ENCODE measurements at places on chromosomes 5 and 9.

GRCh38 chr5:174925586-174925985 is 201.2 kb downstream of the MSX2 start:
- no peak for DNase-seq

- no peak for DNase-seq
Observed at GRCh38 chr5:177491429-177491945, 5.9 kb downstream of the PDLIM7 start.

DNA sequence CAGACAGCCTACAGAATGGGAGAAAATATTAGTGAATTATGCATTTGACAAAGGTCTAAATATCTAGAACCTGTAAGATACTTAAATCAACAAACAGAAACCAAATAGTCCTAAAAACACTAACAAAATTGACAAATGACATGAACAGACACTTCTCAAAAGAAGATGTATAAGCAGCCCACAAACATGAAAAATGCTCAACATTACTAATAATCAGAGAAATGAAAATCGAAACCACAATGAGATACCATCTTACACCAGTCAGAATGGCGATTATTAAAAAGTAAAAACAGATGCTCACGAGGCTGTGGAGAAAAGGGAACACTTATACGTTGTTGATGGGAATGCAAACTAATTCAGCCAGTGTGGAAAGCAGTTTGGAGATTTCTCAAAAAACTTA is 1186.8 kb downstream of the DTWD2 start:
- DNase-seq, result no peak

DNA sequence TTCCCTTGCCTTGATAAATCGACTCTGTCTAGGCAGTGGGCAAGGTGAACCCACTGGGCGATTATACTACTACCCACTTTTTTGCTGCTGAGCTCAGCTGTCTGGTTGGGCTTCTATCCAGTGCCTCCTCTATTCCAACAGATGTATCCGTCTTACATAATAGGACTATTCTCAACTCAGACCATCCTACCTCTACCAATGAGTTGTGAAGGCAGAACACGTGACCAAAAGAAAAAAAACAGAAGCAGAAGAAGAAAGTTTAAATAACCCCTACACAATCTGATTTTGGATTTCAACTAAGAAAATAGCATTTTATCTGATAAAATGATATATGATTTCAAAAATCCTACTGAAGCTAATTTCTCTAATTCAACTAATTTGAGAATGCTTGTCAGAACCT is 16.2 kb upstream of the SHOC1 start:
- no peak for DNase-seq

DNA sequence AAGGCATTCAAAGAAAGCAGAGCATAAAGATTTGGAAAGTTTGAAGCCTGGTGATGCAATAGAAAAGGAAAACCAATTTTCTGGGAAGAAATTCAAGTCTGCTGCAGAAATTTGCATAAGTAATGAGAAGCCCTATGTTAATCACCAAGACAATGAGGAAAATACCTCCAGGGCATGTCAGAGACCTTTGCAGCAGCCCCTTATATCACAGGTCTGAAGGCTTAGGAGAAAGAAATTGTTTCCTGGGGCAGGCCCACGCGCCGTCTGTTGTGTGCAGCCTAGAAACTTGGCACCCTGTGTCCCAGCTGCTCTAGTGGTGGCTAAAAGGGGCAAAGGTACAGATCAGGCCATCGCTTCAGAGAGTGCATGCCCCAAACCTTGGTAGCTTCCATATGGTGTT is 495.3 kb upstream of the CDH6 start:
- no peak for DNase-seq

DNA sequence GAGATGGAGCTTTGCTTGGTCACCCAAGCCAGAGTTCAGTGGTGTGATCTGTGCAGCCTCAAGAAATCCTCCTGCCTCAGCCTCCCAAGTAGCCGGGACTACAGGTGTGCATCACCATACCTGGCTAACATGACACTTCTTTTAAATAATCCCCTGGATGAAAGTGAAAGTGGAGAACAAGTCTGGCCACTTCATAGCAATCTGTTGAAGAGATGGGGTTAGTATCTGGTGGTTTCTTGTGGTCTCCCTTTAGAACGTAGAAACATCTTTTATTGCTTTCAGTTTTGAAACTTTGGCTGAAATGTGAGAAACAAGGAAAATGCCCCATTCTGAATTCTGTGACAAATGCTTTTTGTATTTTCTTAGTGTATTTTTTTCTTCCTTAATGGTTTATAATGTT is 452.5 kb upstream of the RIOK2 start:
- DNase-seq, result no peak

- no peak for DNase-seq
Observed at GRCh38 chr9:16622541-16622940, 247.9 kb downstream of the BNC2 start.

GRCh38 chr5:112245656-112246055 is 173.4 kb downstream of the EPB41L4A start:
- no peak for DNase-seq

DNA sequence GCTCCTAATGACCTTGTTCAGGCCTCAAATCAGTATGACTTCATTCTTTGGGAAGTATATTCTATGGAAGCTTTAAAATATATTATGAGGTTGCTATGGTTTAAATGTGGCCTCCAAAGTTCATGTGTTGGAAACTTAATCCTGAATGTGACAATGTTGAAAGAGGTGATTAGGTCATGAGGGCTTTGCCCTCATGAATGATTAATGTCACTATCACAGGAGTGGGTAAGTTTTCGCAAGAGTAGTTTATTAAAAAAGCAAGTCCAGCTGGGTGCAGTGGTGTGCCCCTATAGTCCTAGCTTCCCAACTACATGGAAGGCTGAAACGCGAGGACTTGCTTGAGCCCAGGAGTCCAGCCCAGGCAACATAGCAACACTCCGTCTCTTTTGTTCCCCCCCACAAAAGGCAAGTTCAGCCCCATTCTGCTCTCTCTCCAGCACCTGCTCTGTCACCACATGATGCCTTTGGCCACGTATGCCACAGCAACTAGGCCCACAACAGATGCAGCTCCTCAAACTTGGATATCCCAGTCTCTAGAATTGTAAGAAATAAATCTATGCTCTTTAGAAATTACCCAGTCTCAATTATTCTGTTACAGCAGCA is 105.3 kb downstream of the SIL1 start:
- DNase-seq, result no peak

DNA sequence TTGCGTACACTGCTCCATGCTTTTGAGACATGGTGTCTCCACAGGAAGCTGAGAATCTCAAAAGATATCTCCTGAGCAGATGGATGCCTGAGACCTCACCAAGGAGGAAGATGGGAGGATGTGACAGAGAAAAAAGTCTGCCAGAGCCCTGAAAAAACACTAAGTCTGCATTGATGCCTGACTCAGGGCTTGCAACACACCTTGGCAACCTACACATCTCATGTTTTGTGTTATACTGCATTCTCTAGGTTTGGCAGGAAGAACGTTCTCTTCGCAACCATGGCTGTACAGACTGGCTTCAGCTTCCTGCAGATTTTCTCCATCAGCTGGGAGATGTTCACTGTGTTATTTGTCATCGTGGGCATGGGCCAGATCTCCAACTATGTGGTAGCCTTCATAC is 19.2 kb downstream of the SLC22A4 start:
- no peak for DNase-seq

DNA sequence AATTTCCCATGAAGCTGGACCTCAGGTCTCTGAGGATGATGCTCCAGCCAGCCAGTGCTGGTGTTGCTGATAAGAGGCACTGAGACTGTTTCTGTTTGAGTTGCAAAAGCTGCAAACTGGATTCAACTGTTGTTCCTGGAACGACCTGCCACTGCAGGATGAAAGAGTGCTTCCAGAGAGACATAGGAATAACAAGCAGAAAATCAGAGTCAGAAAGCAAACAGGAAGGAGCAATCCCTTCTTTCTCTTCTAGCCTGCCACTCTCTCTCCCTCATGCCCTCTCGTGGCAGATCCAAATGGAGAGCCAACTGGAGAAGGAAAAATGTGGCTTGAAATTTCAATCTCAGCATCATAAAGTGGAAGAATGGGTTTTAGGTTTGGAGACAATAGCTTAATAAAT is 110.4 kb downstream of the STARD4 start:
- no peak for DNase-seq

DNA sequence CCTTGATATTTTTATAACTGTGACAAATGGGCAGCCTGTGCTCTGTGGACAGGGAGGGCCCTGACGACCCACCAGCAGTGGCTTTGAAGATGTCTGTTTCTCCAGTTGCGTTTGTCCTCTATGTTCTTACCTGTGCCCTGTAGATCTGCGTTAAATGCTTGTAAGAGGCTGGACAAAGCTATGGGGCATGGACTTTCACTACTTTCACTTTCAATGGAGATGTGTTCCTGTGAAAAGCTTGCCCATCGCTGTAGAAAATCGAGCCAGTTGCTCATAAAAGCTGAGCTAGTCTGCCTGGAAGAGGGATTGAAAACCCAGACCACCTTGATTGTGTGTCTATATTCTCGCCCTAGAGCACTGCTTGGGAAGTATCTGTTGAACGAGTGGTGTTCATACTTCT is 74.1 kb downstream of the PSAT1 start:
- no peak for DNase-seq

DNA sequence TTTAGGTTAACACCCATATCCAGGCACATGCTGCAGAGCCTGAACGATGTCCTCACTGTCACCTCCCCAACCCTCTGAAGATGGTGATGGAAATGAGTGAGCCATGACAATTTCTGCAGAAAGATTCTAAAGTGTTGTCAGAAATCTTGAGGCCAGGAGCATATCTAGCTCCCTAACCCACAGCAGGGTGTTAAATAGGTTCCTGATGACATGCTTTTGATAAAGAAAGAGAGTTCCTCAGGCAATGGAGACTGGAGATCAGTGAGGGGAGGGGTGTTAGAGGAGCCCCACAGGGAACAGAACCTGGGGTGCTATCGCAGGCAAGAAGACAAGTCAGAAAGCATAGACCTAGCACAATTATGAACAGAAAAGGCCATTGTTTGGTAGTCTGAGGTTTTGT is 95.7 kb downstream of the ENC1 start:
- DNase-seq, result no peak

DNA sequence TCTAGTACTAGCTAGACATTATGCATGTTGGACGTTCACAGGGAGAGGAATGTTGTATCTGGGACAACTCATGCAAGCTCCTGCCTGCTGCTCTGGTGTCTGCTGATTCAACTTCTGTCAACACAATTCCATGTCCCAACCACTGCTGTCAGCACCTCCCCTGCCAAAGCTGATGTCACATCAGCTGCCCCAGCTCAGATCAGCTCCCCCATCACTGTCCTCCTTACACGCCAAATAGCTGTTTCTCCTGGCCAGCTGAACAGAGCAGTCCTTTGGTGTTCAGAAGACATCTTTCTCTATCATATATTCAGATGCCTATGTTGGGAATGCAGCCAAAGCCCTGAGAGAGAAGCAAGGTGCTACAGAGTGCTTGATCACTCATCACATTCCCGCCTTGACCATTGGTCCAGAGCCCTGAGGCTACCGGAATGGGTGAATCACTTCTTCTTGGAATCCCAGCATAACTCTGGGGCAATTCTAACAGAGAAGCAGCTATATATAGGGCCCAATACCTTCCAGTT is 223.3 kb downstream of the SEC61B start:
- DNase-seq, result no peak

DNA sequence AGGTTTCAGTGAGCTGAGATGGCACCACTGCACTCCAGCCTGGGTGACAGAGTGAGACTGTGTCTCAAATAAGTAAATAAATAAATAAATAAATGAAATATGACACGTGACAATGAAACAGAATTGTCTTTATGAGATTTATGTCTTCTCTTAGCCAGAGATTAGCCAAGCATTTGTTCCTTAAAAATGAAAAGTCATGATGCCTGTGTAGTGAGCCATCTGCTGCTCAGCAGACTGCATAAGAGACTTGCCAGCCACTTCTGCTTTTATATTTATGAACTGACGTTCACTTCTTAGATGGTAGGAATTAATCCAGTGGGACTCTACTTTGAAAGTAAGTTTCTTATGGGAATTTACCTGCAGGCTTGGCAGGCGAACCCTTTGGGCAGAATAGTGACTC is 227.4 kb downstream of the NR3C1 start:
- no peak for DNase-seq

DNA sequence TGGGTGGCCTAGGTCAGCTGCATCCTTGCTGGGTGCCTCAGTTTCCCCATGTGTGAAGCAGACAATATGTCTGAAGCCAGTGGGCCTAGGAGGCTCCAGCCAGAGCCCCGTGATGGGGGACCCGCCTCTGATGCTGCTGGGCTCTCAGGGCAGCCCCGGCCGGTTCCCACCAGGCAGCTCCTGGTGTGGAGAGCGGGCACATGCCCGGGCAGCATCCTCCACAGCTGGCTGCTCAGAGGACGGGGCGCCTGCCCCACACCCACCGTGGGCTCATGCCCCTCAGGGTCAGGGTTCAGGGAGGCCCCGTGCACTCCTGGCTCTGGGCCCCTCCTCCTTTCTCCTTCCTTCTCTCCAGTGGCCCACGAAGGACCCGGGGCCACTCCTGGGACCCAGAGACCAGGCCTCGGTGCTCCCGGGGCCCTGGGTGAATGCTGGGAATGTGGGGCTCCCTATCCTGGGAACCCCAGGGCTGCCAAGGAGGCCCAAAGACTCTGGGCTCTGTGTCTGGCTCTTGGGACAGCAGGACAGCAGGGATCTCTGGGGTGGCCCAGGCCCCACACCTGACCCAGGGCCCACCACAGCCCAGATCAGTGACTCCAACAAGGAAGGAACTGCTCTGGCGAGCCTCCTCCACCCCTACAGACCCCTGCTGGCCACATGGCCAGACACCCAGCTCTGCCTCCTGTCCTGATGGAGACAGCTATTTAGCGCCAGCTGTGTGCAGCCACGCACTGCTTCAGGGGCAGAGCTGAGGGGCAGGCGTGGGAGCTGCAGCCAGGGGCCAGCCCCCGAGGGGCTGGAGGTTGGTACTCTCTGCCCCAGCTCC is 39.5 kb upstream of the EGFL7 start:
- DNase-seq, result no peak

GRCh38 chr5:14341571-14342230 is 198.6 kb downstream of the TRIO start:
- DNase-seq, result no peak

GRCh38 chr5:180869587-180869986 is 8.5 kb upstream of the ZFP62 start:
- no peak for DNase-seq

GRCh38 chr9:97510797-97511654 is 9.6 kb downstream of the TMOD1 start:
- no peak for DNase-seq

DNA sequence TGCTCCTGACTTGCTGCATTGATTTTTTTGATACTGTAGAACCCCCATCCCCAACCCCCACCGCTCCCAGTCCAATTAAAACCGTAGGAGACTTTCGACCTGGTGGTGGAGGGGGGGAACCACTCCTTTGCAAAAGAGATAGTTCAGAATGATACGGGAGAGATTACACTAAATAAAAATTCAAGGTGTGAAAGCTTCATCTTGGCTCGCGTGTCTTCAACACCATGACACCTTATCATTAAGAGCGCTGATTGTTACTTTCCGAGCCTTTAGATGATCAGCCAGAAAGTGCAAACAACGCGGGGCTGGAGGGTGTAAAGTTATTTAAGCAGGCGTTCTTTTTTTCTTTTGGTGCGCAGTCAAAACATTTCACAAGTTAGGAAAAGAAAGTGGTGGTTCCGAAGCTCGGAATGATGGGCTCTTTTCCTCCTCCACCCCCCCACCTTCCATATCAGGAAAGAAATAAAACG is 1.3 kb upstream of the ZNF462 start:
- DNase-seq, result no peak

GRCh38 chr5:135826994-135827671 is 7.3 kb upstream of the SLC25A48 start:
- no peak for DNase-seq
